ENCODE measurements at places on chromosomes 5 and 9.

DNA sequence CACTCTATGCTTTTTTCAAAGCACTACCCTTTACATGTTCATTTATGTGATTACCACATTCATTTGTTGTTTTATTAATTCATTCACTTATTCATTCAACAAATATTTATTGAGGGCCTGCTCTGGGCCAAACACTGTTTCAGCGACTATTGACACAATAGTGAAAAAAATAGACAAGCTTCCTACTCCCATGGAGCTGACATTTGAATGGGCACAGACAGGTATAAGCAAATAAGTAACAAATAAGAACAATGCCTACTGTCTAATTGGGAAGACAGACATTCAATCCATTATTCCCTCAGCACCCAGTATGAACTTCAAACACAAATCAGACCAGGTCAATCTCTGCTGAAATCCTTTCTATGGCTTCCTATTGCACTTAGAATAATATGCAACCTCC lies 156.9 kb upstream of the NR3C1 start:
- no peak for DNase-seq

DNA sequence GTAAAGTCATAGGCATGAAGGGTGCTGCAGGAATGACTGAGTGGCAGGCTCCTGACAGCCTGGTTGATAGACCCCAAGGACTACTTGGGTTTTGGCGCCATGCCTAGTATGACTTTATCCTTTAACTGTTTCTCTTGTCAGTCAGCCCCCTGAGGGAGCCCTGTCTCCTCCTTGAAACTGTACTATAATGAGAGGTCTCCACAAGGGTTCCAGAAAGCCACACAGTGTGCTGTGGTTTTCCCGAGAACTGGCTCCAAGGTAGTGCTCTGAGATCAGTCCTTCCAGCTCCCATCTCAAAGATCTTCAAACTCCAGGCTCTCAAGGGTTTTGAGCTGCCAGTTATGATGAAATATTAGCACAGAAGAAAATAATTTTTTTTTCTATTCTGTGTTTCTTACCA lies 26.7 kb upstream of the TNC start:
- DNase-seq = no peak

GRCh38 chr5:59360130-59360555 lies 533.4 kb downstream of the PDE4D start:
- no peak for DNase-seq

DNA sequence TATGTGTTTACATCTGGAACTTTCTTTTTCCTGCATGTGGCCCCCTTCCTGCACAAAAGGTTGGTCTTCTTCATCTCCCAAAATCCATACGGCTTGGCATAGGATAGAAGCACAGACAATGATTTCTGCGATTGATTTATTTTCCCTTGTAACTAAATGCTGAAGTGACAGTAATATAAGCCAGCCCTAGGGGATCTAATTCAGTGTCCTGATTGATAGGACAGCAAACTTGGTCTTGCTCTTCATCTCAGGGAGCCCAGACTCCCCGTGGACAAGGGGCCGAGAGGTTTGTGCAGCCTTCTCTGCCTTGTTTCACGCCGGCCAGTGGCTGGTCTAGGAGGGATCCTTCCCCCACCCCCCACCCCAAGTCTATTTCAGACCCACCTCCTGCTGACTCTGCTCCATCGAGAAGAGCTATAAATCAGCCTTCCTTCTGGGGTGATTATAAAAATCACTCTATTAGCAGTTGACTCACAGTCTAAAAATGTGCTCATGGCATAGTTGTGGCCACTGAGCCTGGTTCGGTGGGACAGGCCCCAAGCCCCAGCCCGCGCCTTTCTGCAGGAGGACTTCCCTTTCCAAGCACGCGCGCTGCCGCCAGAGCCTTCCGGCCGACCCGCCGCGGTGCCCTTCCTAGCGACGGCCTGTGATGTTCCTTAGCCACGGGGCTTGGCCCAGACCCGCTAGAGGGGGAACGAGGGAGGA lies 89.8 kb upstream of the COL5A1 start:
- no peak for DNase-seq

- DNase-seq = no peak
These were observed 383.8 kb downstream of the MAN2A1 start for GRCh38 chr5:110073534-110073933.

DNA sequence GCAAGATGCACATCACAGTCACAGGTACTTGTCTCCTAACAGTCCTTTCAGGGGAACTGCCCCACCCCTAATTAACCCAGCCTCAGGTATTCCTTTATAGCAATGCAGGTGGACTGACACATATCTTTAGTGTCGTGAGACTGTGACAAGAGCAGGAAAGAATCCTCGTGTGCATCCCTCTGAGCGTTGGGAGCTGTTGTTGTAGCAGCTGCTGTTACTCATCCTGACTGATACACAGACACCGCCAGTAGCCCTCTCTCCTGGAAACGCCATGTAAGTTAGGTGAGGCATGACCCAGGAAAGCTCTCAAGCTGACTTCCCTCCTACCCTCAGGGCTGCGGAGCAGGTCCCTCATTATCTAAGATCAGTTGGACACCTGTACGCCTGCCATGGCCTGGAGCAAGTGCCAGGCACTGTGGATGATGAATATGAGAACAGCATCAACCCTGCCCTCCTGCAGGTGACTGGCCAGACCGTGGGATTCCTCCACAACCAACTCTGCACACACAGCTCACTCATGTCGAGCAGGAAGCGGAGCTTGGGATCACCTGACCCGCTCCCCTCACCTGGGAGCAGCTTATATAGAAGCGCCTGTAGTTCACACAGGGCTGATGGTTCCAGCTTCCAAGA lies 10.2 kb upstream of the LCN15 start:
- DNase-seq = no peak

- no peak for DNase-seq
These were observed 372.4 kb downstream of the SEMA5A start for GRCh38 chr5:9173281-9174048.

- no peak for DNase-seq
These were observed 687.0 kb downstream of the CETN3 start for GRCh38 chr5:89722538-89722937.

DNA sequence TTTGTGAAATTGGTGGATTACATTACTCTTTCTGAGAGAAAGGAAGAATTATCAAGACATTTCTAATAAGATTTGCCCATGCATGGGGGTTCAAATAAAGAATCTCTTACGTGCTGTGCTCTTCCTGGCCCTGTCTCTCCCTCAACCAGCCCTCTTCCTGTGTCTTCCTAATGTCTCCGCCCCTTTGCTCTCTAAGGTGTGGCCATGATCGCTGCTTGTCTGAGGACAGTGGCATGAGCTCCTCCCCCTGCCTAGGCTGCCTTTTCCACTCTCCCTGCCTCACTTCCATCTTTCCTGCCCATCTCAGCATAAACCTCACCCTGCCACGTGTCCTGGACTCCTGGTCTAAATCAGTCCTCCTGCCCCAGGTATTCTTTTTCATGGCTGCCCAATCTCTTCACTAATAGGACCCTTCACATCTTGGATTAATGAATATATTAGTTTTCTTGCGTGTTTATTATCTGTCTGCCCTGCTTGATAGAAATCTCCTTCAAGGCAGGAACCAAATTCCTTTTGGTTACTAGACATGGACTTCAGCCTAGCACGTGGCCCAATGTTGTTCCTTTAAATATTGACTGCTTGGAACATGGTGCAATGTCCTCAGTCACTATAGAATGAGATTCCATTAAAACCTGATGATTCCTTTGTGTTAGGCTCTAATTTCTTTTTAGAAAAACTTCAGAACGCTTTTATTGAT lies 122.3 kb downstream of the MTRR start:
- DNase-seq = no peak

DNA sequence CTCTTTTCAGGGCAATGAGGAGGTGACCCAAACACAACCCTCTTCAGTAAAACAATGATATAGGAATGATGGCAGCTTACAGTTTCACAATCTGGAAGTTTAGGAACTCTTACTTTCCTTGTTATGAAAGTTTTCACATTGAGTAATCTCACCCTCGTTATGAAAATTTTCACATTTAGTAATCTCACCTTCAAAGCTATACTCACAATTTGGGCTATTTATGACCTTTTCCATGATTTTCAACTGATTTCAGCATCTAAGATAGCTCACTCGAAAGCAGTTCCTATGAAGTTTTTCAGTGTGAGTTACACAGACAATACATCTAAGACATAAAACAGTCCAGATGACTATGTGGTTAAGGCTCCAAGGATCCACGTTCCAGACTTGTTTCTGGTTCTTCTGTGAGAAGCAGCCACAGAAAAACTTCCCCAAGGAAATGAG lies 57.1 kb downstream of the FOXD1 start:
- DNase-seq = no peak
